Lower lobe of right lung (tissue), 2 donors: ENCODE measurements at places on chromosomes 16 and 17. TPM values are rescaled to one million over a fixed set of nuclear protein-coding genes. Genes with fewer than 3 reads are reported as not detected.

KRTAP4-3 gene
- total RNA-seq, result not detected

CDK3 gene
- total RNA-seq, result 8.4 TPM

TBC1D3K gene
- not detected for total RNA-seq

CACNA1H gene
- total RNA-seq, result 8.4 TPM

TBC1D3B gene
- total RNA-seq, result 11.1 TPM

CNTNAP4 gene
- not detected for total RNA-seq
